ENCODE measurements at places on chromosomes 7 and 10. TPM values are rescaled to one million over a fixed set of nuclear protein-coding genes. Genes with fewer than 3 reads are reported as not detected.

The OR9A2 gene
- not detected for total RNA-seq

The CADPS2 gene
- not detected for total RNA-seq

GRCh38 chr10:113518816-113519591, 33.8 kb upstream of the HABP2 start:
- H3K27ac ChIP-seq = no peak overlapping the region
- no peak for DNase-seq
- H3K4me1 ChIP-seq = no peaks in the 10 kb centered on the region
- H3K27me3 ChIP-seq = peaks cover 16% of the 10 kb centered on the region

DNA sequence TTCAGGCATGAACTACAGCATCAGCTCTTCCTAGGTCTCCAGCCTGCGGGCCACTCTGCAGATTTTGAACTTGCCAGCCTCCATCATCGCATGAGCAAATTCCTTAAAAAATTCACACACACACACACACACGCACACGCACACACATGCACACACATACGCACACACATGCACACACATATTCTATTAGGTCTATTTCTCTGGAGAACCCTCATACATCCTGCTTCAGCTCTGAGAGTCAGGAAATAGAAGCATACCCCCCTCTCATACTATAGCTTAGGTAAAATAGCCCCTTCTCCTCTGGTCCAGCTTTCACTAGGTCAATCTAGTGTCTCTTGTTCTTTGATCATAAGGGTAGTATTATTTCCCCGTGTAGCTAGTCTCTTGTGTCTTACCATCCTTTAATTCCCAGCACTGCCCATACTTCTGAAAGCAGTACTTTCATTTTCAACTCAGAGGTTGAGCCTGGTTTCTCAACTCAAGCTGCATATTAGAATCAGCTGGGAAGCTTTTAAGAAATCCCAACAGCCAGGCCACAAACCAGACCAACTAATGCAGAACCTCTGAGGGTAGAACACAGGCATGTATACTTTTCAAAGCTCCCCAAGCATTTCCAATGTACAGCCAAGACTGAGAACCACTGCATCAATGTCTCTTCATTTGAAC, 30.9 kb upstream of the ITGB8 start:
- H3K4me1 ChIP-seq = no peaks in the 10 kb centered on the region
- peaks cover 1% of the 10 kb centered on the region for H3K27me3 ChIP-seq
- H3K4me3 ChIP-seq = no peak overlapping the region
- no peak for DNase-seq

- no peak overlapping the region for H3K27ac ChIP-seq
- no peaks in the 10 kb centered on the region for H3K27me3 ChIP-seq
- H3K36me3 ChIP-seq = no peaks in the 10 kb centered on the region
- H3K4me1 ChIP-seq = no peaks in the 10 kb centered on the region
- H3K4me3 ChIP-seq = no peak overlapping the region
- DNase-seq = no peak
Observed at GRCh38 chr10:58644311-58644710, 131.6 kb downstream of the BICC1 start.

DNA sequence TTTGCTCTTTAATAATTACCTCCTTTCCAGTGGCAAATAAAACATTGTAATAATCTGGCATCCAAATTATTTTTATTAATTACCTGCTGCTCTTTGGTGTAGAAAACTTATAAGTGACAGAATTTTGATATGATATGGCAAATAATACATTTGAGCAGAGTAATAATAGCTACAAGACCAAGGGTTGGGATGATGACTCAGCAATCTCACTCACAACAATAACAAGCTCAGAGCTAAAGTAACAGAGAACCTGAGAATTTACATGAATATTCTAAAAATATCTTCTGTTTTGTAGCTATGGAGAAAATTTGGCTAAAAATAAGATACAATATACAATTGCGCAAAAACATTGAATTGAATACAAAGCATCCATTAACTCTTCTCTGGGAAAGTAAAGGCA, 480.8 kb upstream of the COBL start:
- H3K27ac ChIP-seq = no peak overlapping the region
- H3K27me3 ChIP-seq = no peaks in the 10 kb centered on the region
- no peak for DNase-seq
- H3K4me1 ChIP-seq = no peaks in the 10 kb centered on the region

The PGAM1 gene
- 1,457 TPM for total RNA-seq

GRCh38 chr10:18325889-18326531, 185.8 kb downstream of the CACNB2 start:
- no peaks in the 10 kb centered on the region for H3K4me1 ChIP-seq
- H3K4me3 ChIP-seq = no peak overlapping the region
- H3K36me3 ChIP-seq = no peaks in the 10 kb centered on the region
- no peak for DNase-seq
- peaks cover 3% of the 10 kb centered on the region for H3K27me3 ChIP-seq

- DNase-seq = no peak
- no peak overlapping the region for H3K4me3 ChIP-seq
- H3K4me1 ChIP-seq = no peaks in the 10 kb centered on the region
- no peaks in the 10 kb centered on the region for H3K36me3 ChIP-seq
Observed at GRCh38 chr10:126342680-126343079, 45.6 kb downstream of the ADAM12 start.

DNA sequence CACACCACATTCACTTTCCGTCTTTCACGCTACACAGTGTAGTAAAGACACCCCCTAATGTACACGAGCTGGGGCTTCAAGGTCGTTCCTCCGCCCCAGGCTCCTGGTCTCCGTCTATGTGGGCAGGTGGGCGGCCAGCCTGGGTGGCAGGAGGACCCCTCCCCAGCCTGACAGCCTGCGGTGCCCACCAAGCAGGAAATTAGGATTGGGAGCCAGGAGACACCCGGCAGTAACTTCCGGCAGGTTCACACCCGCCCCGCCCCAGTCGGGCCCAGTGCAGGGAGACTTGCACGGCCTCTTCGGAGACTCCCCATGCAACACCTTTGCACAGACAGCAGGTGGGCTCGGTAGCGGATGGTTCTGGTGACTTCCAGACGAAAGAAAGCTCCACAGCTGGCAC, 27.7 kb upstream of the ADGRA1 start:
- no peak for DNase-seq
- H3K27me3 ChIP-seq = peaks cover 4% of the 10 kb centered on the region

DNA sequence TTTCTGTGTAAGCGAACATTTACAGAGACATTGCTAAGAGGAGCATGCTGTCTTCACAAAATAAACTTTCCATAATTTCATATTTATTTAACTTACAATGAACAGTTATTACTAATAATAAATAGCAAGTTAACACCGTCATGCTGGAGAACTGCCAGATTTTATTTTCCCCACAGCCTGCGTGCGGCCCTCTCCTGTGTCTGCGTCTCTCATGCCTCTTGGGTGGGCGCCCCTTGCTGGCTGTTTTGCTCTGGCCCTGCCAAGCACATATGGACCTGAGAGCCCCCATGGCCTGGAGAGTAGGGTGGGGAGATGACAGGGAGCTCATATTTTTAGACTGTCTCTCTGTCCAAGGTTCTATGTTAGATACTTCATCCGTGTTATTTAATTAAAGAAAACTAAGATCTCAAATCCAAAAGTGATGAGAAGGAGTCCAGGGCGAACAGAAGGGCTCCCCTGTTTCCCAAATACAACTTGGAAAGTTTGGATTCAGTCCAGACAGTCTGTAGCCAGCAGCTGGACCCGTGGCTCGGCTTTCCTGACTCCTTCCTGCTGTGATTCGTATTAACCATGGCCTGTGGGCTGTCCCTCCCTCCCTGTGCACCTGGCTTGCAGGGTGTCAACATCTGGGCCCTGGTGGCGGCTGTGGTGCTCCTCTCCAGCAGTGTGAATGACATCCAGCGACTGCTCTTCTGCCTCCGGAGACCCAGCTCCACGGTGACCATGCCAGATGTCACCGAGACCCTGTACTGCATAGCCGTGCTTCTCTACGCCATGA, 20.5 kb downstream of the FBH1 start:
- no peak overlapping the region for H3K4me3 ChIP-seq

The TAS2R5 gene
- total RNA-seq = 1.3 TPM

DNA sequence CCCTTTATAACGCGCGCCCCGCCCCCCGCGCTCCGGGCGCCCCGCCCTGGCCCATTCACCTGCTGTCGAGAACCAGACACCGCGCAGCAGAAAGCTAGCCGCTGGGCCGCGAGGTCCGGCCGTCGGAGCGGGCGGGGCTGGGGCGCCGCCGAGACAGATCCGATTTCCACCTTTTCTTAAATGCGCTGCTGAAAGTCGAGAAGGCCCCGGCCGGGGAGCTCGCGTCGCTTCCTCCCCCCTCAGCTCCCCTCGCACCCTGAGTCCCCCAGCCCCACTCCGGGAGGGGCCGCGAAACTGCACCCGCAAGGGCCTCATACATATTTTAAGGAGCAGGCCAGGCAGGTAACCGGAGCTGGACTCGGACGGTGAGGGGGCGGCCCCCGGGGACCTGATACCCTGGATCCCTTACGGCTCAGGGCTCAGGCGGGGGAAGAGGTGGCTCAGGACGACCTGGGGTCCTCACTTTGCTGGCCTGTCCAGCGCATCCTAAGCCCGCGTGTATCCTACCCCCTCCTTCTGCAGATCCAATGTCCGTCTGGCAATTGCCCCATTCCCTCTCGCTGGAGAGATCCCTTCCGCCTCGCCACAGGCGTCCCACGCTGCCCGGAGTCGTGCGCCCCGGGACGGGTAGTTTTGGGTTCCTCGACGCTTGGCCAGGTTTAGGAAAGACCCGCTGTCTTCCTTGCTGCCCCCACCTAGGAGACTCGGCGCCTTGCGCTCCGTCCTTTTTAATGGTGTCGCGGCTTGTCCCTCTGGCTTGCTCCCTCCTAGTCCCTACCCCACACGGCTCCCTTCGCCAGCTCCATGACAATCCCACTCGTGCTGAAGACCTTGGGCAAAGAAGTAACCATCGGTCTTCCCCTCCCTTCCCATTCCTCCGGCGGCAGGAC, 170.6 kb downstream of the UBE2H start:
- no peak for DNase-seq
- no peaks in the 10 kb centered on the region for H3K36me3 ChIP-seq
- H3K27me3 ChIP-seq = peaks cover 68% of the 10 kb centered on the region
- H3K27ac ChIP-seq = no peak overlapping the region
- H3K4me3 ChIP-seq = no peak overlapping the region

The PAPOLB gene
- not detected for total RNA-seq

The GARS1 gene
- 345 TPM for total RNA-seq

DNA sequence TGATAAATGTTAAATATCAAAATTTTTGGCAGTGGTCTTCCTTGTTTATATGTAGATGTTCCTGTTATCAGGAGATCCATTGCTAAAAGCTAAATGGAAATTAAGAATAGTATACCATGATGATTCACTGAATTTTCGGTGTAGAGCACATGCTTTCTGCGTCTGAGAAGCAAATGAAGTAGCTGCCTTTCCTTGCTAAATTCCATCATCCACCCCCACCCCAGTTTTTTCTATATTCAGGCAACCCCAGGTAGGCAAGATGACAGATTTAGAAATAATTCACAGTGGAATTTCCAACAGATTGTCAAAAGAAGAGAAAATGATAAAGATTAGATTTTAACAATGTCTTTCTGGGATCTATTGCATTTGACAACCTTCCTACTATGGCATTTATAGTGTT, 231.9 kb downstream of the PLXDC2 start:
- no peak for DNase-seq
- no peak overlapping the region for H3K4me3 ChIP-seq
- no peak overlapping the region for H3K27ac ChIP-seq
- no peaks in the 10 kb centered on the region for H3K27me3 ChIP-seq

DNA sequence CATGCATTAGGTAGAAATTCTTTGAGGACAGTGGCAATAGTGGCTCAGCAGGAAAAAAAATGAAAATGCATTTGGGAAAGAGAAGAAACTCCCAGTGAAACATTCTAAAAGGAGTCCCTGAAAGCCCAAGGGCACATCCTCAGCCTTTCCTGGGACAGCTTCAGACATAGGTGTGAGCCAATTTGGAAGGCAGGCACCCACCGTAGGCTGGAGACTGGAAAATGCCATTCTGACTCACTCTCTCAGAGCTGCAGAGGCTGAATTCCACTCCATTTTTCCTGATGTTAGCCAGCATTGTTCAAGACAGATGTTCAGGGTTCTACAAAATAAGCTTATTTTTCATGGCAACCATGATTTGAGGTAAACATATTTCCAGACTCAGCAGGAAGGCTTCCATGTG, 379.0 kb upstream of the FZD8 start:
- H3K4me3 ChIP-seq = no peak overlapping the region
- no peaks in the 10 kb centered on the region for H3K4me1 ChIP-seq
- H3K27ac ChIP-seq = no peak overlapping the region
- no peak for DNase-seq
- H3K27me3 ChIP-seq = peaks cover 2% of the 10 kb centered on the region

The GFRA1 gene
- not detected for total RNA-seq

The FKBP6 gene
- total RNA-seq = not detected

DNA sequence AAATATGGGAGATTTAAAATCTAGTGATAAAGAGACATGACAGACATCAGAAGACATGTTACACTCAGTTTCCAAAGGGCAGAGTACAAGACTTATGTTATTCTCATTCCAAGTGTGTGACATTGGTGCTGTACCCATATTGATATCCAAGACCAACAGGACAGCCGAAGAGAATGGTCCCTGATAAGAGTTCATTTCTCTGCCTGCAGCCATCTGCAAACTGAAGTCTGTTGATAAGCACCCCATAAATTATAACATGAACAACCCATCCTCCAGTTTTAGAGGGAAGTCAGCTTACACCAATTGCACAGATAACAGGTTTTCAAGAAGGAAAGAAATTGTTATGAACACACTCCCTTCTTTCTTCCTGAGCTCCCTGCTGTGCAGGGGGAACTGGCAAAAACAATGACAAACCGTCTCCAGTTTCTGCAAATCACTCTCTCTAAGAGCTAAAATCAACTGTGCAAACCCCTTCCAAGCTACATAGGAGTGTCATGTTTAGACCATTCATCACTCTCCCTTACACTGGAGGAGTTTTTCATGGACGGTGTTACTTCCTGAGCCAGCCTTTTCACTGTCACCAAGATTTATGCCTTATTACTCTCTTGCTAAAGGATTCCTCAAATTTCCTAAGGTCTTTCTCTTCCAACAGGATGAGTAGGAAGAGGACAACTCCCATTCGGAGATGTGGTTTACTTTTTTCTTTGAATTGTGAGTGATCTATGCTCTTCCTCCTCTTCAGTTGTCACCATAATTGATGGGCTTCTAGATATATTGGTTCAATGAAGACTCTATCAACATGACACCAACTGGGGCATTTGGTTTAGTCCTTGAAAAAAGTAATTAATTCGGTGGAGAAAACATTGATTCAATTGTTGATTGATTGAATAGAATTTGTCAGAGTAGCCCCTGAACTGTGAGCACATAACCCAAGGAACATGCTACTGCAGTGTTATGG, 80.3 kb upstream of the FAM171A1 start:
- peaks cover 22% of the 10 kb centered on the region for H3K27me3 ChIP-seq
- H3K27ac ChIP-seq = no peak overlapping the region
- H3K4me1 ChIP-seq = no peaks in the 10 kb centered on the region
- DNase-seq = no peak

Data from activated CD4-positive, alpha-beta memory T cell treated with anti-CD3 and anti-CD28 coated beads for 36 hours (primary cell).